ENCODE measurements at places on chromosomes 6 and 20.
A peak's percentile ranks its signal among the peaks of the same experiment; 100 is the strongest.

- no peak for DNase-seq
Observed at GRCh38 chr6:44742201-44742600, 354.7 kb downstream of the CDC5L start.

- no peak for DNase-seq
Observed at GRCh38 chr6:165988757-165989456, 178.7 kb downstream of the TBXT start.

DNA sequence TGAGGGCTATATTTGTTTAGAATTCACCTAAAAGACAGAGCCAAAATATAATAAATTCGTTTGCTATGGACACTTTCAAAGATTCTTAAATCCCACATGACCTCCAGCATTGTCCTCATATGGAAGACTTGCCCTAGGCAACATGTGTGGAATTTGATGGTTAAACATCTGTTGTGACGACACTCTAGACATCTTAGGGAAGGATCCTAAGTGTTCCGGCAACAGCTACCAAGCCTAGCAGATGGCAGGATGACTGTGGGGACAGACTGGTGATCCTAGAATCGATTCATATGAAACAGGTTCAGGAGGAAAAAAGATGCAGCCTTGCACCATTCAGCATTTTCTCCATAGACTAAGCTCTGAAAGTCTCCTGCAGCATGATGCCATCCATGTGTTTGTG lies 77.6 kb upstream of the BACH2 start:
- DNase-seq, result no peak

- DNase-seq, result no peak
Observed at GRCh38 chr20:31446084-31446819, 5.8 kb downstream of the DEFB123 start.

- DNase-seq, result no peak
Observed at GRCh38 chr6:34063651-34064050, 82.2 kb downstream of the GRM4 start.

- DNase-seq, result no peak
Observed at GRCh38 chr6:135176464-135176863, 4.6 kb upstream of the MYB start.

DNA sequence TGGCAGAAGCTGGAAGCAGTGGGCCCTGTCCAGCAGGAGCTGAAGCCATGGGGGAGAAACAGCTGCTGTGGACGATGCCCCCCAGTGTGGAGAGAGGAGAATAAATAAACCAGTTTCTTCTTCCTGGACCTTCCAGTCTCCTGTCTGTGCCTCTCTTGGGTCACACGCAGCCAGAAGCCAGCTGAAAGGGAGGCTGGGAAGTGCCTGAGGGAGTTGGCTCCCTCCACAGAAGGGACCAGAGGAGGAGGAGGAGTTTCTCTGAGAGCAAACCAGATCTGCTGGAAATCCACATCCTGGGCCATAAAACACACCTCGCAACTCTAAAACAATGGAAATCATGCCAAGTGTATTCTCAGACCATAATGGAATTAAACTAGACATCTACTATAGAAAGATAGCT lies 577.0 kb downstream of the CDH26 start:
- DNase-seq, result no peak

DNA sequence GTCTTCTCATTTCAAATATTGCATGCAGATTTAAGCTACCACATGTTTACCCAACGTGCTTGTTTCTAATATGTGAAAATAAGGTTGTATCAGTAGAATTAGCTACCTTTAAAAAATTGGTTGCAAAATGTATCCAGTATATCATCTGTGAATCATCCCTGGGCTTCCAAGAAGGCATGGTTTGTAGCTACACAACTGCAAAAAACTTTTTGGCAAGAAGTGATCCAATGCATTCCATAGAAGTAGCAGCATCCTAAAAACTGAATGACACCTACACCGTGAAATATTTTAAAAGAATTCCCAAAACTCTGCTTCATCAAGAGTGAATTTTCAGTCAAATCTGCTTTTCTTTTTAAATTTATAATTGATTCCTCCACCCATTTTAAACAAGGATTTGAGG lies 89.1 kb downstream of the AIG1 start:
- DNase-seq, result no peak

GRCh38 chr6:164749221-164750064 lies 560.0 kb downstream of the C6orf118 start:
- no peak for DNase-seq

GRCh38 chr6:26536571-26537159 lies 1.5 kb upstream of the HMGN4 start:
- DNase-seq, result peak; percentile 69

DNA sequence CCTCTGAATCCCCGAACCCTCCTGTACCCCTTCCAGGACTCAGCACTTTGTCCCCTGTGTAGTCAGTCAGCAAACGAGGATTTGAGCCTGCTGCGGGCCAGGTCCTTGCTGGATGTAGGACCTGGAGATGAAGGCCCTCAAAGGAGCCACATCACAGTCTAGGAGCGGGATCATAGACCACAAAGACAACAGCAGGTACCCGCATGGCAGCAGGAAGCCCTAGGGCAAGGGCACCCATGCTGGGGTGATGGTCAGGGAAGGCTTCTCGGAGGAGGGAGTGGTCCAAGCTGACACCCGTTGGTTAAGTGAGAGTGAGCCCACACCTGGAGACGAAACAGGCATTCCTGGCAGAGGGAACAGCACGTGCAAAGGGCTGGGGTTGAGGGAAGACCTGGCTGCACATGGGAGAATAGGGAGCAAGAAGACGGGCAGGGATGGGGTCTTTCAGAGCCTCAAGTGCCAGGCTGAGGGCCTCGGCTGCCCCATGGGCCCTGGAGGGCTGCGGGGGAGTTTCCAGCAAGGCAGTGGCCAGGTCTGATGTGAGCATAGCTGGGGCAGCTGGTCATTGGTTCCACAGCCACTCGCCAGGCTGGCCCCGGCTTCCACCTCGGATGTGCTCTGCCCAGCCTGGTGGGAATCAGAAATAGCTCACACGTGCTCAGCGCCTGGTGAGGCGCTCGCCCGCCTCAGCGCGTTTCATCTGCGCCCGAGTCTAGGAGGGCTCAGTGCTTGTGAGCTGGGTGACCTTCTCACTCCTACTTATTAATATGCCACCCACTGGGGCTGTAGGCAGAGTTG lies 15.0 kb downstream of the DLGAP4 start:
- no peak for DNase-seq

DNA sequence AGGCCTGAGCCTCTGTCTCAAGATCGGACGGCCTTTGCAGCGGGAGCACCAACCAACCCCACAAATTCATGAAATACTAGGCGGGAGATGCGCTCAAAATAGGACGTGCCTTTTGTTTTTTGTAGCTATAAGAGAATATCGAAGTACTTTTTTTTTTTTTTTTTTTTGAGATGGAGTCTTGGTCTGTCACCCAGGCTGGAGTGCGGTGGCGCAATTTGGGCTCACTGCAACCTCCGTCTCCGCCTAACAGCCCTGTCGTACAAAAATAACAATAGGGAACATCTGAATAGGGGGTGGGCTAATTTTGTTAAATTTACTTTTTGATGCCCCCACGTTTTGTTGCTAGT lies 5.9 kb upstream of the TUBB2A start:
- no peak for DNase-seq

All from stimulated activated effector memory CD8-positive, alpha-beta T cell treated with anti-CD3 and anti-CD28 coated beads, Interleukin-12 subunit alpha, Interleukin-12 subunit beta, amount 100 ng/mL, for 72 hours (primary cell).